Activated naive CD4-positive, alpha-beta T cell treated with anti-CD3 and anti-CD28 coated beads, Interleukin-2, amount 50 U/mL, for 72 hours (primary cell): ENCODE measurements at places on chromosomes 7 and 10. TPM values are rescaled to one million over a fixed set of nuclear protein-coding genes. Genes with fewer than 3 reads are reported as not detected.

- peak; percentile 70 for DNase-seq
Measured at GRCh38 chr10:3067118-3067858, at the start of gene PFKP. TSS of gene PFKP (plus strand) at chr10:3067548. CDS start at chr10:3067596, 48 bp downstream.

- no peak for DNase-seq
Measured at GRCh38 chr10:79494871-79495705, 17.2 kb upstream of the EIF5AL1 start.

- no peak for DNase-seq
Measured at GRCh38 chr7:151051108-151051507, 2.8 kb downstream of the ASIC3 start.

DNA sequence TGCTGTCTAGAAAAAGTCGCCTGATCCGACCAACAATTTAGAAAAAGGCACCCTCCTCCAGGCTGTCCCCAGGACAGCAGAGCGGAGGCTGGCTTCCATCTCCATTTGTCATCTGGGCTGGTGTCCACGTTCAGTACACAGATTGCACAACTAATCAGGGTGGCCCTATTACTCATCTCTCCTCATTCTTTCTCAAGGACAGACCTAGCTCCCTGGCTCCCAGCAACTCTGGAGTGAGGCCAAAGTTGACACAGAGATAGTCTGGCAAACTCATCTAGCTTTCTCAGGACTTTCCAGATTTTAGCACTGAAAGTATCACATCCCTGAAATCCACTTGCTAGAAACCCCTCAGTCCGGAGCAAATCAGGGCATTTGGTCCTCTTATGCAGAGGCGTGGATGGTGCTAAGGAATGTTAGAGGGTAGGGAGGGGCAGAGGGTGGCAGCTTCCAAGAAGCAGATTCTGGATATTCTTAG, 75.1 kb downstream of the DNAH11 start:
- DNase-seq, result no peak

GRCh38 chr10:102230861-102231356, 4.8 kb downstream of the ELOVL3 start:
- peak; percentile 65 for DNase-seq

DNA sequence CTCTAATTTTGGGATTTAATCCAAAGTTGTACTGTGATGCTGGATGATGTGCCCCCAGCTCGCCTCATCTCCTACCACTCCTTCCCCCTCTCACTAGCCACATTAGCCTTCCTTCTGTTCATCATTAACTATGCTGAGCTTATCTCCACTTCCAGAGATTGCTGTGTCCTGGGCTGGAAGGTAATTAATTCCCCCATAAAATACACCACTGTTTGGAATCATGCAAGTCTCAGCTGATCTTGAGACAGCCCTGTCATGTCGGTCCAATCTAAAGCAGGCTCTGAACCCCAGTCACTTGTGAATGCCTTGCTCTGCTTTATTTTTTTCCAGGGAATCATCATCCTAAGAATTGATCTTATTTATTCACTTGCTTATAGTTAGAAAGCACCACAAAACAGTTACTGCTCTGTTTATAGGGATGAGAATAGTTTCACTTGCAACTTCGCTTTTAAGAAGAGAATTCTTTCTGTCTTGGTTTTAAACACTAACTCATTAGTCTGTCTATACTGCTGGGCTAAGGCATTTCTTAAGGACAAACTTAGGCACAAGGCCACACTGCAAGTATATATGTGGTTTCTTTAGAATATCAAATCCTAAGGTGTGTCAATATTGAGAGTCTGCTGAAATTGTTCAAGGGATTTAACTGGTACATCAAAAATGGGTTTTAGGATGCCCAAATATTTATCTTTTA, 341.1 kb upstream of the SEMA3A start:
- no peak for DNase-seq

- peak; percentile 18 for DNase-seq
Measured at GRCh38 chr10:11553773-11554381, 57.6 kb downstream of the USP6NL start.

Gene EFCAB10
- not detected for total RNA-seq

Gene SPAM1
- total RNA-seq, result not detected

Gene AKR1C8
- not detected for total RNA-seq

Gene PTF1A
- not detected for total RNA-seq
